ENCODE measurements at places on chromosomes 4 and X. TPM values are rescaled to one million over a fixed set of nuclear protein-coding genes. Genes with fewer than 3 reads are reported as not detected.

- no peak overlapping the region for H3K4me3 ChIP-seq
- peaks cover 3% of the 10 kb centered on the region for H3K4me1 ChIP-seq
- no peaks in the 10 kb centered on the region for H3K36me3 ChIP-seq
Measured at GRCh38 chr4:11735651-11736050, 307.0 kb upstream of the HS3ST1 start.

- H3K4me3 ChIP-seq = no peak overlapping the region
- H3K4me1 ChIP-seq = peaks cover 14% of the 10 kb centered on the region
- H3K27ac ChIP-seq = no peak overlapping the region
- H3K27me3 ChIP-seq = no peaks in the 10 kb centered on the region
Measured at GRCh38 chr4:152187693-152188092, 348.2 kb downstream of the FBXW7 start.

RASSF6 gene
- 1.5 TPM for total RNA-seq

DNA sequence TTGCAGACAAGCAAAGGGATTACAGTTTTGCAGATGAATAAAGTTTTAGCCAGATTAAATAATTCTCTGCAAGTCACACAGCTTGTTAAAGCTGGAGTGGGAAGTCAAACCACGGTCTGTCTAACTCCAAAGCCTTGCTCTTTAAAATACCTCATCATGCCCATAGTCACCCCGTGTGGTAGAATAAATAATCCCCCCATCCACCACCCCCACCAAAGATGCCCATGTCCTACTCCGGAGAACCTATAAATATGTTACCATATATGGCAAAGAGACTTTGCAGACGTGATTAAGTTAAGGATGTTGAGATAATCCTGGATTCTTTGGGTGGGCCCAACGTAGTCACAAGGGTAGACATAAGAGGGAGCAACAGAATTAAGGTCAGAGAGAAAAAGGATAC lies 118.7 kb downstream of the BEND2 start:
- no peaks in the 10 kb centered on the region for H3K27me3 ChIP-seq
- H3K27ac ChIP-seq = no peak overlapping the region
- peaks cover 4% of the 10 kb centered on the region for H3K36me3 ChIP-seq
- no peak overlapping the region for H3K4me3 ChIP-seq

DNA sequence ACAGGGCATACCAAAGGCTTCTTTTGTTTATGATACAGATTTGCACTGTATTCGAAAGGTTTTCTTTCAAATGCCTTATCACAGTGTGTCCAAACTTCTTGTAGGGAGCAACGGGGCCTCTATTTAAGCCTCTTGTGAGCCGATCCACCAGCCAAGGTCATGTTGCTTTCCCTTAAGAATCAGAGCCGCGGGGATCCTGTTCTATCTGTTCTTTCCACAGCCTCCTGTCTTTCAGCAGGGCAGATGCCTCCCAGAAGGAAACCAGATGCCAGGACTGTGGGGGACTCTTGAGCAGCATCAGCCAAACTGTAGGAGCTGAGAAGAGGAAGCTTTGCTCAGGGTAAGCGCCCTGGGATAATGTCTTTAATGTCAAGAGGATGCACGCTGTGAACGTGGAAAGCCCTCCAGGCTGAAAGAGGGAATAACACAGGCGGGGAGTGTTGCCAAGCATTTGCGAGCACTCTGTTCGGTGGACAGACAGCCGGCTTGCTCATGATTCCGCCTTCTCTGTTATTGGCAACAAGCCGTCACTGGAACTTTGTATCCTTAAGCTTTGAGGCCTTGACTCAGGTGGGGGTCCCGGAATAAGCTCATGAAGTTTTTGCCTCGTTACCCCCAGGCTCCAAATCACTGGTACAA lies 279.8 kb upstream of the FRG1 start:
- H3K36me3 ChIP-seq = no peaks in the 10 kb centered on the region
- no peak overlapping the region for H3K27ac ChIP-seq
- H3K27me3 ChIP-seq = peaks cover 2% of the 10 kb centered on the region
- no peaks in the 10 kb centered on the region for H3K4me1 ChIP-seq

CDKL2 gene
- total RNA-seq = 2.1 TPM

FAM13A gene
- total RNA-seq = 50.2 TPM

Measured in mesothelial cell of epicardium (in vitro differentiated cells).